ENCODE measurements at places on chromosomes 3 and 15.

DNA sequence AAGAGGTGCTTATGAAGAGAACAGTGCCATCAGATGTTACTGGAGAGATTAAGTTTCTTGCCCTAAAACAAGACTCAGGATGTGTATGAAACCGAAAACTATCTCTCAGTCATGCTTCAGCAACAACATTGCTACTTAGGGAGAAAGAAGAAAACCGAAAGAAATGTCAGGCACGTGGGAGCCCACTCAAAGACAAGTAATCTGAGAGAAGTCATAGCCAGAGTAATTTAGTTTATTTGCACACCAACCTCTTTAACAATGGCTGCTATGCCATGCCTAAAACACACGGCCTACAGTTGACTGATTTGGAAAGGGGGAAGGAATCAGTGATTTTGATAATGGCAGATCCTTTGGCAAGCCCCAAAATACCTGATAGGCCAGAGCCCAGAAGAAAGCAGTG, 162.9 kb downstream of the TIGIT start:
- DNase-seq: no peak

DNA sequence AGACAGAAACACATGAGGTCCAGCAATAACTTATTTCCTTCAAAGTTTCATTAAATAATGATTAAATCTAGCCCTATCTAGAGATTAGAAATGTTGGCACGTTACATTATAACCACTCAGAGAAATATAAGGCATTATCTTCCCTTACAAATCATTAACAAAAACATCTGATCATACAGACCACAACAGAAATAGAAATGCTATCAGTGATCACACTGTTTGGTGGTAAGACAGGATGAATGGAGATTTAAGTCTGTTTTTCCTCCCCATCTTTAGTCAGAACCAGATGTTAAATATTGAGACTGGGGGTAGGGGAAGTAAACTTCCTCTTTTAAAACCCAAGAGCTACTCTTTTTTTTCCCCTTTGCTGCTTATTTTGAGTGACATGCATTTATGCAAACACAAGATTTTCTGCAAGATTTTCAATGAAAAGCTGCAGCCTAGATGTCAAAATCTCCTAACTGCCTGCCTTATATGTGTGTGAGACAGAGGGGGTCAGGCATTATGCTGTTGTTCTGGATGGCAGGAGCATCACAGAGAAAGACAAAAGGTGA, 70.4 kb downstream of the CBLB start:
- no peak for DNase-seq

DNA sequence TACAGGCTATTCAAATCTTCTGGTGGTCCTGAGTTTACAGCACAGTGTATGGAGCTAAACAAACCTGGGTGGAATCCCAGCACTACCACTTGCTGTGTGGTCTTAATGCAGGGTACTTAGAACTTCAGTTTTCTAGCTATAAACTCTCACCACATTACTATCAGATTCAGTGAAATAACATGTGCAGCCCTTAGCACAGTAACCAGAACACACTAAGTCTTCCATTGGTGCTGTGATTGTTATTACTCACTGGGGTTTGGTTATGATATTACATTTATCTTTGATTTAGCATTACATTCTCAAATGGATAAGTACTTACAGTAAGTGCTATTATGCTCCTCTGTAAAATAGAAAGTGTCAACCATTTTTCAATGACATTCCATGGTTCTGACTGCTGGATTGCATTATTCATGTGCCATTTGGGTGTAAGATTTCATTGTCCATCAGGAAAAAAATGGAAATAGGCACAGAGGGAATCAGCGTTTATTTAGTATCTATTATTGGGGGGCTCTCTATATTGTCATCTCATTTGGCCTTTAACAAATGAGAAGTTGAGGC, 81.9 kb downstream of the PDE8A start:
- no peak for DNase-seq

DNA sequence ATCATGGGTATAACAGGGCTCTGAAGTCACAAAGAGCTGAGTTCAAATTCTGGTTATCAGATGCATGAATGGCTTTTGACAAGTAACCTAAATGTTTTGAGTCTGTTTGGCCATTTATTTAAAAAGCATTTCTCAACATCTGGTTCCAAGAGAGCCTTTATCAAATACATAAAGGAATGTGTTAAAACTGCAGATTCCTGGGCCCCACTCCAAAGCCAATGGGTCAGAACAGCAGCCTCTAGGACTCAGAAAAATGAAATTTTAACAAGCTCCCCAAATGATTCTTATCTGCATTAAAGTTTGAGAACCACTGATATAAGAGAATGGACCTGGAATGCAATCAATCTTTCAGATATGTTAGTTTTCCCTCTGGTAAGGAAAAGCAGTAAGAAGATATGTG, 3.4 kb downstream of the B4GALT4 start:
- DNase-seq: no peak

DNA sequence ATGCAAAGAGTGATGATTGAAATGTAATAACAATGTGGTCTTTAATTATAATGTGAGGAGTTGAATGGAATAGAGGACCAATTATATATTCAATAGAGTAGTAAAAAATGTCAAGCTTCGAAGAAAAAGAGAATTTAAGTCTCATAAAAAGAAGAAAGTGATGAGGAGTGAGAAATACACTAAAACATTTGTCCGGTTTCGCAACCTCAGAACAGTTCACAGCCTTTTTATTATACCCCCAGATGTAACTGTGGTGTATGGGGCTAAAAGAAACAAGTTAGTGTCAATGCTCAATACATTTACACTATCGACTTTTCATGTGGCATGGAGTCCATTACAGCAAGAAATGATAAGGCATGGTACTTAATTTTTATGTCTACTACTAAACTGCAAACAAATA, 386.5 kb upstream of the ATP11B start:
- no peak for DNase-seq

GRCh38 chr3:138440121-138440521, 5.7 kb downstream of the ESYT3 start:
- DNase-seq: no peak

- peak; percentile 18 for DNase-seq
Measured at GRCh38 chr3:160796813-160797164, 40.8 kb downstream of the PPM1L start.

DNA sequence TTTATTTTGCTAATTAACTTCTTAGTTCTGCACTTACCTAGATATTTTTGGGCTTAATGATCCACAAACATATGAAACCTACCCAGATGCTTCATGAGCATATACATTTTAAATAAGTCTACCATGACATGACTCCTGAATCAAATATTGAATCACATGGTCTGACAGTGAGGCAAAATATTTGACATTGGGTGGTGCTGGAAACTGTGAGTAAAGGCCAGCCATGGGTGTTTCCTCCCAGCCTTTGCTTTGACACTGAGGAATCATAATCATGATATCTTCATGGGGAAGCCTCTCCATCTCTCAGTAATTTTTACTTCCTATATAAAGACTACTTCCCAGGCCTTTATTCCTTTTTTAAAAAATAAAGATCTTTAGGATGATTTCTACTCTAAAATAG, 22.8 kb upstream of the SSR3 start:
- DNase-seq: no peak

GRCh38 chr3:183298701-183299153, 45.7 kb downstream of the B3GNT5 start:
- peak; percentile 80 for DNase-seq

DNA sequence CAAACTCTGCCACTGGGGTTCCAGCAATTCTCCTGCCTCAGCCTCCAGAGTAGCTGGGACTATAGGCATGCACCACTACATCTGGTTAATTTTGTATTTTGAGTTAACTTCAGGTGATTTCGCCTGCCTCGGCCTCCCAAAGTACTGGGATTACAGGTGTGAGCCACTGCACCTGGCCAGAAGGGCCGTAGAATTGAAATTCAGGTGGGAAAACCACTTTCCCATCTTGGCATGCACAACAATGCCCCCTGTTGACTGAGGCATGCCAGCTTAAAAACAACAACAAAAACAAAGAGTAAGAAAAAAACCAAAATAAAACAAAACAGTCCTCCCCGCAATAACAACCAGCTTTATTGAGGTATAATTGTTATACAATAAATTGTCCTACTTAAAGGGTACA, 32.6 kb upstream of the RAB11A start:
- DNase-seq: no peak

- peak; percentile 21 for DNase-seq
Measured at GRCh38 chr3:179750720-179751328, 98.0 kb downstream of the USP13 start.

- DNase-seq: no peak
Measured at GRCh38 chr15:89178307-89178977, 42.9 kb downstream of the RLBP1 start.

- no peak for DNase-seq
Measured at GRCh38 chr3:159616234-159616825, 372.3 kb upstream of the IL12A start.

- no peak for DNase-seq
Measured at GRCh38 chr15:89554247-89554646, 21.0 kb upstream of the TICRR start.

DNA sequence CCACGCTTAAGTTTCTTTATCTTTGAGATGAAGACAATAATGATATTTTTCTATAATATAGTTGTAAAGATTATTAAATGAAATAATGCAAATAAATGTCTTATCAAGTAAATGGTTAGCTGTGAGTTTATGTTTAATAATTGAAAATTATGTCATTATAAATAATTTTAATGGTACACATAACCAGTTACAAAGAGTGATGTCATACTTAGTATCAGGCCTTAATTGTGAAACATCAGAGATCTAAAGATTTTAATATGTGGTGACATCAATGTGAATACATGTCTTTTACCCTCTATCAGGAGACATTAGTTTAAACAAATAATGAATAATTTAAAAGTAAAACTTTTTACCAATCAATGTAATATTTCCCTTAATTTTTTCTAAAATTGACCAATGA, 63.8 kb upstream of the P2RY1 start:
- DNase-seq: no peak

DNA sequence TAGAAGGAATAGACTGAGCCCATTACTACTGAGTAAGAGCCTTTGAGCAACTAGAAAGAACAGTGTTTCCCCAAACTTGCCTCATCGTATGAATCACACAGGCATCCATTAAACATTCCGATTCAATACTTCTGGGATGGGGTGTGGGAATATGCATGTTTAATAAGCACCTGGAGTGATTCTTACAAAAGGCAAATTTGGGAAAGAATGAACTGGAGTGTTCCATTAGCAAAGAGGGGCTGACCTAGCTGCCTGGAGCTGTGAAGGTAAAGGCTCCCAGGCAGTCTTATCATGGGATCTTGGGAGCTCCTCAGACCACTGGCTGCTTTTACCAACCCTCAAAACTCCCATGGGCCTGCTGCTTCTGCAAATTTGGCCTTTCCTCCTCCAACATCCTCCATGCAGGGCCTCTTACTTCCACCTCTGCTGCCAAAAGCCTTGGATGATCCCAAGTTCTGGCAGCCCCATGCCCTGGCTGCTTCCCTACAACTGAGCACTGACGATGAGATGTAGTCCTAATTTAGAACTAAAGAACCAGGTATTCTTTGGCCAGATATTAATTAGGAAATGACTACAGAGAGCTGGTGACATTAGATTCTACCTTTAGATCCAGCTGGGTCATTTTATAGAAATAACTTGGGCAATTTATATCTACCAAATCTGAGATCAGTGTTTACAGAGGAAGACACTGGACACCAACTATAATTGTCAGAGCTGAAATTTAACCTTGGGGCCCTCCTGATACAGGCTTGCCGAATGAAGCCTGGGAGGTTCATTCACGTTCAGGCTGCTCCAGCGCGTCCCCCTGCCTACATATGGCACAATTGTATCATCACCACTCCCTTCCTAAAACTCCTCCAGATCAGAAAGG, 11.2 kb upstream of the HOMER2 start:
- no peak for DNase-seq

DNA sequence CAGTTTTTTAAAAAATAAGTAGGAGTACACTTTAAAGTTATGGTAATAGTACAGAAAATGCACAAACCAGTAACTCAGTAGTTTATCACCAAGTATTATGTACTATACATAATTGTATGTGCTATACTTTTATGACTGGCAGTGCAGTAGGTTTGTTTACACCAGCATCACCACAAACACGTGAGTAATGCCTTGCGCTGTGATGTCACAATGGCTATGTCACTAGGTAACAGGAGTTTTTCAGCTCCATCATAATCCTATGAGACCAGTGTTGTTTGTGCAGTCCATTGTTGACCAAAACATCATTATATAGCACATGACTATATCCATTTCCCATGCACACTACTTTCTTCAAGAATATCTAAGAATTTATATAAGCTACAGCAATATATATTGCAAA, 68.4 kb upstream of the TSPAN3 start:
- no peak for DNase-seq

DNA sequence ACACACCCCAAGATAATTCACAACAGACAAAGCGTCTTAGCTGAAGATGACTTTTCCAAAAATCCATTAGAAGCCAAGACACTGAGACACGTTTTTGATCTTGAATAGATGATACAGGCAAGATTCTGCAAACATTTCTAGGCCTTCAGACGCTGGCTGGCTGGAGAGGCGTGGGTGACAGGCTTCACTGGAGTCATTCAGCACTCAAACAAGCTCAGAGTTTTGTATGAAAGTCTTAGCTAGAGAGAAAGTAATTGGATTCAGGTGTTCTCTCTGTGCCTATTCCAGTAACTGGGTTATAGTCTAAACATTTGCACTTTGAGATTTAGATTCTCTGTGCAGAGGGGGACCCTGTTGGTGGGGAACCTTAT, 147.7 kb upstream of the BHLHE40 start:
- DNase-seq: no peak

GRCh38 chr3:151625086-151625485, 108.6 kb upstream of the AADACL2 start:
- DNase-seq: no peak

- DNase-seq: no peak
Measured at GRCh38 chr3:164952966-164953365, 125.3 kb downstream of the SI start.

GRCh38 chr15:75723171-75723846, 10.7 kb upstream of the CSPG4 start:
- peak; percentile 38 for DNase-seq

DNA sequence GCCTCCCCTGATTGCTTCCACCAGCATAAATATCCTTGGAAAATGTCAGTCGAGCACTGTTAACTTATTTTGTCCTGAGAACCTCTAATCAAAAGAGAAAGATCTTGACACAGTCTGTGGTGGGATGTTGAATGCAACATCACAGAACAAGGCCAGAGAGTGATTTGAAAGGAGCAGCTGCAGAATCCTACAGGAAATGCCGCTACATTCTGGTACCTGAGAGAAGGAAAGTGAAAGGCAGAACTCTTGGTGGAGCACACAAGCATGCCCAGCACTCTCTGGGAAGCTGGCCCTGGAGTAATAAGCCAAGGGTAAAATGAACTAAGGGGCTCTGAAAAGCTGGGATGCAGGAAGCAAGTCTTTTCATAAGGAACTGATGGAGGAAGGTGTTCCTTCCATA, 75.8 kb downstream of the CBLB start:
- DNase-seq: no peak

GRCh38 chr15:101088788-101089578, 162.9 kb downstream of the CHSY1 start:
- peak; percentile 57 for DNase-seq
